H9 (cell line): ENCODE measurements at places on chromosomes 1 and 21. TPM values are rescaled to one million over a fixed set of nuclear protein-coding genes. Genes with fewer than 3 reads are reported as not detected.

DNA sequence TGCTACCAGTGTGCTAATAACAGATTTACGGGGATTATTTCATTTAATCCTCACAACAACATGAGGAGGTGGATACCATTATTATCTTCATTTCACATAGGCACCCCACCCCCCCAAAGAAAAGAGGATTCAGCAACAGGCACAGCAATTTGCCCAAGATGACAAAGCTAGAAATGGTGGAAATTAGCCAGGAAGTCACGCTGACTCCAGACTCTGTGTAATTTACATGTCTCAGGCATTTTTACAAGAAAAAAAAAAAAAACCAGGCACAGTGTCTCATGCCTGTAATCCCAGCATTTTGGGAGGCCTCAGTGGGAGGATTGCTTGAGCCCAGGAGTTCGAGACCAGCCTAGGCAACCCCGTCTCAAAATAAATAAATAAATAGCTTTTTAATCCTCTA, 37.5 kb upstream of the PRDM2 start:
- DNase-seq = no peak

DNA sequence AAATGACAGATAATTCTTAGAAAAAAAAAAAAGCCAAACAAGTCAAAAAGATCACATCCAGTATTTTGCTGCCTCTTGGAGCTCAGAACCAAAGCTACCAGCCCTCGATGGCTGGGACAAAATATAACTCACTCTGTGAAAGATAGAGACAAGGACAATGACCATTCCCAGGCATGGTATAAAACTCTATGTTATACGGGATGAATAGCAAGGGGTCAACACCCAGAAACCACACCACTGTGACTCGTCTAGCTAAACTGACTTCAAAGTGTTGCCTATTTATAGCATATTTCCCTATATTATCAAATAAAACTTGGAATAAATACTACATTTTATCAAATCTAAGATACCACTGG, 10.1 kb downstream of the TMEM63A start:
- no peak for DNase-seq

DNA sequence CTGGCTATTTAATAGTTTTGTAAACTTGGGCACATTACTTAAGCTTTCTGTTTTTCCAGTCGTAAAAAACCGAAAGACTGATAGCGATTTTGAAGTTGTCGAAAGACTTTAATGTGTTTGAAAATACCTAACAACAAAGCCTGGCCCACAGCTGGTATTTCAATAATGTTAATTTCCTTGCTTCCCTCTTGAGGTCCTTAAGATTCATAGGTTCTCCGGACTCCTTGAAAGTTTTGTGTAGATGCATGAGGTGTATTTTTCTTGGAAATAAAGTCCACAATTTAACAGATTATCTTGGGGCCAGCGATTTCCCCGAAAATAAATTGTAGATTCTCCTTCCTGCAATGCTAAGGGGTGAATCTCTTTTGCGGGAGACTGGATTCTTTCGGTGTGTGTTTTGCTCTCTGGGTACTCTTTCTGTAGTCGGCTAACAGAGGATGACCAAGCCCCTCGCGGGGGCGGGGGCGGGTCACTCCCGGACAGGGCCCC, 735 bp upstream of the YTHDF2 start:
- DNase-seq = no peak

DNA sequence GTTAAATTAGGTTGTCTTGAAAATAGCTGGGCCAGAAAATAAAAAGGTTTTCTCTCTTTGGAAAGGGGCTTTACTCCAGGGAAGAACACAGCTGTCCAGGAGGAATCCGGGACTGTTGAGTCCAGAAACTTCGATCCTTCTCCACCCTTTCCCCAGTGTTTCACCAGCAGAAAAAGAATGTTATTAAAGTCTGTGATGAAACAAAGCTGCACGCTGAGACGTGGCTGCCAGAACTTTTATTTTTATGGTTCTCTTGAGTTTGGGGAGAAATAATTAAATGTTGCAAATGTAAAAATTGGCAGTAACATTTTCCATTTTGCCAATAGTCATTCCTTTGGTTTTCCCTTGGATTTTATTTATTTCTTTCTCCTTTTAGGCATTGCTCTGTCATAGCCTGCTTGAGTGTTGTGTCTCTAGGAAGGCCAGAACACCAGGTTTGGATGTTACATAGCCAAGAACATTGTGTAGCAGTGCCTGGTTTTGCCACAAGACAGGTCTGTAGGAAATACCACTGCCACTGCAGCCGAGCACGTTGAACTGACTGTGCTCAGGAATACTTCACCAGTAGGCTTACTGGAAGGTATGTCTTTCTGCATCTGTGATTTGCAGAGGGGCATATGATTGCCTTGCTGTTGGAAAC, 87.4 kb downstream of the ROR1 start:
- no peak for DNase-seq

The AIM2 gene
- 0.90 and 1.1 TPM in 2 replicates for total RNA-seq

The GLMN gene
- 23.6 and 24.8 TPM in 2 replicates for total RNA-seq

DNA sequence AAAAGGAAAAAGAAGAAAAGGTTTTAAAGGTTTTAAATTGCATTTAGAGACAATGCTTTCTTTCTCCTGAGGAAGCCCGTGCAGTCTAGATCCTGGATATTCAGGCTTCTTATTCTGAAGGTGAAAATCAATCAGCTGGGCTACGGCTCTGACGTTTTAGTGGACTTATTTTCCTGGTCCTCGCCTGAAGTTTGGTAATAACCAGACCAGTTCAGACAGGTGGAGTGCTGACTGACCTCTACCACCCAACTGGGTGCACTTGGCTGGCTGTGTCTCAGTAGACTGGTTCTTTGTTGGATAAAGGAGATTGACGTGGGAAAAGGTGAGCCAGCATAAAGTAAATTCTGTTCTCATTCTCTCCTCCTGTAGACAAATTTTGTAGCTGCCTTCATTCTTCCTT, 7.2 kb upstream of the ATP1A1 start:
- DNase-seq = no peak

The PER3 gene
- total RNA-seq = 9.0 and 9.3 TPM in 2 replicates

DNA sequence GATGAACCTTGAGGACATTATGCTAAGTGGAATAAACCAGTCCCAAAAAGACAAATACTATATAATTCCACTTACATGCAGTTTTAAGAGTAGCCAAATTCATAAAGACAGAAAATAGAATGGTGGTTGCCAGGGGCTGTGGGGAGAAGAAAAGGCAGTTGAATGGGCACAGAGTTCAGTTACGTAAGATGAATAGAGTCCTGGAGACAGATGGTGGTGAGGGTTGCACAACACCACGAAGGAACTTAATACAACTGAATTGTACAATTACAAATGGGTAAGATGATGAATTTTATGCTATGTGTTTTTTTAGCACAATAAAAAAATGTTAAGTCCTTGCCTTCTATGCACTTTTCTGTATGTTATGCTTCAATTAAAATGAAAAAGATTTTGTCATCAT, 66.6 kb downstream of the CD34 start:
- DNase-seq = no peak

GRCh38 chr1:97094247-97094972, 372.8 kb downstream of the PTBP2 start:
- no peak for DNase-seq

GRCh38 chr1:20358761-20359263, 68.1 kb downstream of the VWA5B1 start:
- peak; percentile 38 for DNase-seq

- no peak for DNase-seq
Observed at GRCh38 chr1:12405325-12406210, 175.7 kb downstream of the VPS13D start.

DNA sequence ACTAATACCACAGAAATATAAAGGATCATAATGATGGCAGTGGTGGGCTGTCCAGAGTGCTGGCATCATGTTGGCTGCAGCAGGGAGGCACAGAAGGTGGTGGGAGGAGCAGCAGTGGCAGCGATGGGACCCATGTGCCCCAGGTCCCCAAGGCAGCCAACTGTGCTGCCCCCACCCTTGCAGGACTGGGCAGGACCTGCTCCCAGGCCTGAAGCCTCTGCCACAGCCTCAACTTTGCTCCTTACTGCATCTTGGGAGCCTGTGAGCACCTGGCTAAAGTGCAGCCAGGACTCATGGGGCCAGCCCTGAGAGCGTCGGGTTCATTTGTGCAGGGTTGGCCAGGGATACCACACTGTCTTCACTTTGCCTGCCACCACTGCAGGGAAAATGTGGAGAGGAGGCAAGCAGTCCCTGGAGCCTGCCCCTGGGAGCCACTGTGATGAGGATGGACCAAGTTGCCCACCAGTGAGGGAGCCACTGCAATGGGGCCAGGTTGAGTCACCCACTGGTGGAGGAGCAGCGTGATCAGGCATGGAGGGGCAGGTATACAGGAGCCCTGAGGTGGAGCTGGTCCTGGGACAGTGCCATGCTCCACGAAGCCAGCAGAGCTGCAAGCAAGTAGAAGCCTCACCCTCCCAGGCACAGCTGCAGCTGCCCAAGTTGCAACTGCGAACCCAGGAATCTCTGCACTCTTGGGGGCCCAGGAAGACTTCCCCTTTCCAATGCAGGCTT, 25.3 kb upstream of the DENND1B start:
- no peak for DNase-seq

The SLC27A3 gene
- 42.0 and 45.3 TPM in 2 replicates for total RNA-seq

- DNase-seq = peak; percentile 95
Observed at GRCh38 chr1:153494976-153495535, 34.6 kb upstream of the S100A7 start.

- DNase-seq = no peak
Observed at GRCh38 chr1:119794230-119794875, 16.9 kb downstream of the REG4 start.

The NHLH1 gene
- total RNA-seq = 1.3 and 1.5 TPM in 2 replicates

GRCh38 chr1:39491146-39491921, at the start of gene BMP8A:
Gene BMP8A (plus strand): TSS chr1:39491636. CDS start chr1:39491992, 356 bp downstream.
- peak; percentile 82 for DNase-seq

The MXRA8 gene
- total RNA-seq = 8.1 and 9.6 TPM in 2 replicates

DNA sequence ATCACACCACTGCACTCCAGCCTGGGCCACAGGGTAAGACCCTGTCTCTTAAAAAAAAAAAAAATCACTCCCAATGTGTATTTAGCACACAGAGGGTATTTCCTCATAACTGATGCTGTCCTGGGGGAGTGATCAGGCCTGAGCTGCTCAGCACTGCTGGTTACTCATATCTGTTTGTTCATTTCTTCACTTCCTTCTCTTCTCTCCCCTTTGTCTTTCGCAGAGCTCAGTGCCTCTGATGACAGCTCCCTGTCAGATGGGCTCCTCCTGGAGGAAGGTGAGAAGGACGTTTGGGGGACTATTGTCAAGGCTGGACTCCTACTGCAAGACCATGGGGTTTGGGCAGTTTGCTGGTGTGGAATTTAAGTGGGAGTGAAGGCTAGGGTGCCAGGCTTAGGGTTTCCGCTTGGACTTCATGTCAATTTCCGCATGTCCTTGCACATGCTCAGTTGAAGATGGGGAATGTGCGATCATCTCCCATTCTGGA, 13.0 kb downstream of the INAVA start:
- DNase-seq = no peak

DNA sequence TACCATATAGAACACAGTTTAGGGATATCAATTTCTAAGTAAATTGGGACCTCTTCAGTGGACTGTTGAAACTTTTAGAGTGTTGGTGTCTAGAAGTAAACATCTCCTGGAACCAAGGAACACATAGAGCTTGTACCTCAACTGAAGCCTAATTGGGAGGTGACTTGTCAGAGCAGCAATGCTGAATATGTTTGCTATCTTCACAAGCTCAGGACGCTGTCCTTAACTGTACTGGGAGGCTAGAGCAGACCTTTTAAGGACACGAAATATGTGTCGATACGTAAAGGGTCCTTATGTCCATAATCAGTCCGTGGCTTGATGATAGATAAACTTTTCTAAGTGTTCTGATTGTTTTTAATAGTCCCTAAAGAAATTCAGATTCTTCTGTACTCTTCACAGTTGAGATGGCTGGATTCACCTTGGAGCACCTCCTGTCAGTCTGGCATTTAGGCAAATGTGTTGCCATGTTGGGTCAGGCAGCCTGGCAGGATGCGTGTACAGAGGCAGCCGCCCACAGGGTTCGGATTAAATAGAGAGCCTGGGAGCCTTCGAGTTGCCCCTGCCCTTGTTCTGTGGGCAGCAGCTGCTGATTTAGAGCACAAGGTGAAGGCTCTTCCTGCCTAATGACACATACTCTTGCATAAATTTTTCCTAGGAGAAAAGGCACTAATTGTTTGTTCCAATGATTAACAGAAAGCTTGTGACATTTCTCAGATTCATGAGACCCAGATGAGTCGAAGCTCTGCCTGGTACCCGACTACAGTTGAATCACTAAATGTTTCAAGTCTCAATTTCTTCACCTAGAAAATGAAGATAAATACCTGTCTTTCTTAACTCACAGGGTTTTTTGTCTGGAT, 3.6 kb downstream of the ACTN2 start:
- no peak for DNase-seq
